NCI-H1048 (cell line): ENCODE measurements at places on chromosomes 6 and 20.

- DNase-seq = no peak
Observed at GRCh38 chr6:84763003-84763885, 1.2 kb downstream of the TBX18 start.

GRCh38 chr6:134183844-134184243 lies 131.4 kb upstream of the SLC2A12 start:
- no peak for DNase-seq

DNA sequence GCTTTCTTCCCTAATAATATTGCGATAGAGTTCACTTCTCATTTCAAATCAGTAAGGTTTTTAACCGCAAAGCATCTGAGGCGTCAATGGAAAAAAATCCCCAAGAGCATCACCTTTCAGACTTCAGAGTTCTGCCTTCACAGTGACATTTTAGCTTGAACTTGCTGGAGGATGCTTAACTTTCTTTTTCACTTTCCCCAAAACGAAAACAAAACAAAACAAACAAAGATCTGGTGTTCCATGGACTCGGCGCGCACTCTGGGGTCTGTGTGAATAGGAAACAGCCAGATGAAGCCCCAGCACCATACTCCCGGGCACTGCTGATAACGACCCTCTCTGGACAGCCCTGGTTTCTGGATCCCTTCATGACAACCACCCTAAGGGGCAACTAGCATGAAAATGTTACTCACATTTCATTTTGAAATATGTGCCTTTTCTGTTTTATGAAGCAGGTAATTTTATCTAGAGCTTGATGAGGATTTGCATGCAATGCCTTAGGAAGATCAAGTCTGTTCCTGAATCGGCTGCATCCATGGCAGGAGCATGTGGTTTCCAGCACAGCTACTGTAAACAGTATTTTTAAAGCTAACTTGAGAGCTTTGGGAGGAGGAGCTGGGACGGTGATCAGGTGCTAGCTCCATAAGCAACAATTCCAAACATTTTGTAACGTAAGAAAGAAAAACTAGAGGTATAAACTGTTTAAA lies 44.5 kb downstream of the RAMACL start:
- DNase-seq = no peak

GRCh38 chr20:38377039-38377685 lies 30.9 kb downstream of the LBP start:
- DNase-seq = no peak

DNA sequence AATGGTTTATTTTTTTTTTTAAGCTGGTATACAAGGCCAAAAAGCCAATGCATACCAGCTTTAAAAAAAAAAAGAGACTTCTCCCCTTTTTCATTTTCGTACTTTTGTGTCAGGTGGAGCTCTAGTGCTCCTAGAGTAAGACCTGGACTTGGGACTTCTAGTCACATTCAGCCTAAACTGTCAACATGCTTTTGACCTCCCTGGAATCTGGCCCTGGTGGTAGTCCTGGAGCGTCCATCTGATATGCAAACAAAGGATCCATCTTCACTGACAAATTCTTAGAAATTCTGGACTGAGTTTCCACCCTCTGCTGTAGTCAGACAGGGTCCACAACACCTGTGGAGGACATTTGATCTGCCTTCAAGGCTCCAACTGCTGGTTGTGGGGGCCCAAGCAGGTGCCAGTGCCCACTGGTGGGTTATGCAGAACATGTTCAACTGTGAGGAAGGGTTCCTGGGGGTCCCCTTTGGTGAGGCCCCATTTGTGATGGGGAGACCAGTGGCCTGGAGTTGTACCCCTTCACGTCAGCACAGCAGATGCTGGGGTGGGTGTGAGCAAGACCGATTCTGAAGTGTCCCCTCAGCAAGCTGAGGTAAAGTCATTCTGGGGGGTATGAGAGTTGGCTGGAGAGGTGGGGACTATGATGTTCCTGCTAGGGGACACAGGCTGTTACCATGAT lies 12.6 kb upstream of the PCMTD2 start:
- DNase-seq = no peak

GRCh38 chr6:28474441-28475219 lies 31.3 kb upstream of the ZSCAN23 start:
- no peak for DNase-seq

- DNase-seq = no peak
Observed at GRCh38 chr20:52035498-52035897, 156.1 kb downstream of the ZFP64 start.

GRCh38 chr6:139152892-139153271 lies 18.0 kb downstream of the HECA start:
- DNase-seq = no peak

DNA sequence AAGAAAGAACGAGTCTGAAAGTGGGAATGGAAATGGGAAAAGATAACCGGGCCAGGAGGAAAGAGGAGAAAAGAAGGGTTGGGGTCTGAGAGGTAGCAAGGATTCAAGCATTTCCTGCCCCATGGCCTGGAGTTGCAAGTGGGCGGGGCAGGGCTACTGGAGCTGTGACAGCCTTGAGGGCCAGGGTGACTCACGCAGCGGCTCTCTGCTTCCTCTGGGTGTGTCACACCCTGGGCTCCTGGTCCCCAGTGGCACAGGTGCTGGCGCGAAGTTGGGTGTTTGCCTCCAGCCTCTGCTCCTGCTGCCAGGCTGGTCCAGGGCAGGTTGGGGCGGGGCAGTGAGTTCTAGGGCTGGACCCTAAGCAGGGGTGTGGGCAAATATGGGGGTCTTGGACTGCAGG lies 3.3 kb upstream of the ULBP3 start:
- DNase-seq = no peak

GRCh38 chr6:34985236-34985635 lies 96.2 kb downstream of the ANKS1A start:
- DNase-seq = no peak

DNA sequence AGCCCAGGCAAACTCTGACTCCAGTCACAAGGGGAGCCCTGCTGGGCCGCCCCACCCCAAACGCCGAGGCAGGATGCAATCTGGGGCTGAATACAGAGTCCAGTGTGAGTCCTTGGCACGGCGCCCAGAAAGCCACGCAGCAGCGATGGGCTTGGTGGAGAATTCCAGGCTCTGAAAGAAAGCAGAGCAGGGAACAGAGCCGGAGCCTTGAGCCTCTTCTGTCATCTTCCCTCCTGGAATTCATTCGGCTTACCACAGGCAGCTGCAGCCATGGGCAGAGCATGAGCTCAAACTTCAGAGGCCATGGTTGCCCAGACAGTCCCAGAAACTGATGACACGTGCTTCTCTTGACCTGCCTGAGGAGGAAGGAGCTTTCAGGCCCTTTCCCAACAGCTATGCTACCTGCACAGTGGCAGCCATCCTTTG lies 441.1 kb upstream of the JARID2 start:
- DNase-seq = no peak

- DNase-seq = no peak
Observed at GRCh38 chr6:47344022-47344421, 34.3 kb upstream of the TNFRSF21 start.

DNA sequence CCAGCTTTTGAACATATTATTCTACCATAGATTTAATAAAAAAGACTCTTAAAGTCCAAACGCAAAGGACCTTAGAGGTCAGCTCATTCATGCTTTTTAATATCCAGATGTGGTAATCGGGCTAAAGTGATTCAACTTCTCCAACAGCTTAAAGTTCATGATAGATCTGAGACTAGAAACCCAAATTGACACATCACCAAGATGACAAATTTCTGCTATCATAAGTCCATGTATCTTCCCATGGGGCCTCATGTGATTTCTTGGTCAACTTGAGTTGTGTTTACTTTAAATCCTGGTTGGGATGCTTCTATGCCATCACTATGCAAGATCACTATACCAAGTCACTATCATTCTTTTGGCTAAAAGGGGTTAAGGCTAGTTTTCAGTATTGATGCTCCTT lies 56.0 kb downstream of the SLC24A3 start:
- DNase-seq = no peak

GRCh38 chr20:58088625-58089024 lies 139.8 kb downstream of the ANKRD60 start:
- no peak for DNase-seq

GRCh38 chr6:62519574-62519973 lies 233.5 kb upstream of the KHDRBS2 start:
- no peak for DNase-seq

DNA sequence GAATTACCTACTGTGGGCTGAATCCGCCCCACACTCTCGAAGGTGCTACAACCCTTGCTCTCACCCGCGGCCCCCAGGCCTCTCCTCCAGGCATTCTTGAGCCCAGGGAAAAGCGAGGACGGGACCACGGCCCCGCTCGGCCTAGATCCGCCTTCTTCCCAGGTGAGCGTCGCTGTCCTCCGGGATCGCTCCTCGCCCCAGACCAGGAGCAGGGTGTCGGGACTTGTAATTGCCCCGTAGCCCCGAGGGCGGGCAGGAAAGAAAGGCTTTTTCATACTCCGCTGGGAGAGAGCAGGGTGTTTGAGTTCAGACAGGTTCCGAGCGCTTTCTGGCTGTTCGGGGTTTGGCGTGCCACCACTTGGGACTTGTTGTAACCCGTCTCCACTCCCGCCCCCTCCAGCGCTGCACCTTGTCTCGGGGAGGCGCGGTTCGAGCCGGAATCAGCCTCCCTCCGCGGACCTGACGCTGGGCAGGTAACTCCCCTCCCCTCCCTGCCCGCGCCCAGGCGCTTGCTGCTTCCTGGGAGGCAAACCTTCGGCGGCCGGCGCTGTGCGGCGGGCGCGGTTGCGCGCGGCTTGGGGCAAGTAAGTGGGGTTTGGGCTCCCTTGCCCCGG lies at the start of gene FAM83B:
TSS of gene FAM83B (plus strand) at position 529 of the 614 bp plus-strand sequence. CDS start 23,476 bp downstream, outside the sequence.
- no peak for DNase-seq

DNA sequence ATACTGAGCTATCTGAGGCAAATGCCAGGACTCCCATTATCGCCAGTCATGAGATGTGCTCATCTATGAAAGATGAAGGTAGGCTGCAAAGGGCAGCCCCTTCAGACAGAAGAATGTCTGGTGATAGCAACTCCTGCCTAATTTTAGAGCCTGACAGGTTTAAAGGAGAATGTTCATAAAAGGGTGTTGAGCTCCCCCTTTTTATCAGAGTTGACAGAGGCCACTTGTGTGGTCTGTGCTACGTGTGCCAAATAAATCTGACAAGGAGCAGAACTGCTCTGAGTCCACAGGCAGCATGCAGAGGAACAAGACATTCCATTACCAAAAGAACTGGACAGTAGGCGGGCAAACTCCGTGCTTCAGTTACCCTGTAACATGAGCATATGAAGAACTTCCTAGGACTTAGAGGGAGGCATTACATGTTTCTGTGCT lies 101.8 kb downstream of the PREP start:
- DNase-seq = no peak

GRCh38 chr20:36770680-36771079 lies 2.9 kb downstream of the DSN1 start:
- no peak for DNase-seq

DNA sequence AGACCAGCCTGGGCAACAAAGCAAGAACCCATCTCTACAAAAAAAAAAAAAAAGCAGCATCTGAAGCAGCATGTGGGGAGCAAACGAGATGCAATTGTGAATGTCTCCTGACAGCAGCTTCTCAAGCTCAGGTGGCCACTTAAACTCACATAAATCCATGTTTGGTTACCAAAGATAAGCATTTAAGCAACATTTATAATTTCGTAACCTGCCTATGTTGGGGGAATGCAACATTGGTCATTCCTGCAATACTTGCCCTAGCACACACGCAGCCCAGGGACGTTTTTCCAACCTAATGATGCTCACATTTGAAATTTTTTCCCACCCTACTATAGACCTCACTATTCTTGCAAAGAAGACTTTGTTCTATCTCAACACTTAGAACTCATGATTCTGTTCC lies 113.3 kb downstream of the ZFP64 start:
- no peak for DNase-seq

DNA sequence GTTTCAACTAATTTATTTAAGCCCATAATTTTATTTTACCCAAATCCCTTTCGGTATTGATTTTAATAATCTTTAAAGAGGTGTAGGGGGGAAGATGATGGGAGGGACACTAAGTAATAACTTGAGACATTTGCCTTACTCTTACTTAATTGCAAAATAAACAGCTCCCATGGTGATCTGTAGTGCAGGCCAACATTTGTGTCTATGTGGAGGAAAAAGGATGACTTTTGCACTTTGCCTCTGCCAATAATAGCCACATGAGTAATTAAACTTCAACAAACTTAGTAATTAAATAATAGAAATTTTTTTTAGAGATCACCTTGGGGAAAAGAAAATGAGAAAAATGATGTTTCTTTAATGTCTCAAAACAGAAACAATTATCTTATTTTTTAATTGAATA lies 29.9 kb upstream of the CD2AP start:
- no peak for DNase-seq

DNA sequence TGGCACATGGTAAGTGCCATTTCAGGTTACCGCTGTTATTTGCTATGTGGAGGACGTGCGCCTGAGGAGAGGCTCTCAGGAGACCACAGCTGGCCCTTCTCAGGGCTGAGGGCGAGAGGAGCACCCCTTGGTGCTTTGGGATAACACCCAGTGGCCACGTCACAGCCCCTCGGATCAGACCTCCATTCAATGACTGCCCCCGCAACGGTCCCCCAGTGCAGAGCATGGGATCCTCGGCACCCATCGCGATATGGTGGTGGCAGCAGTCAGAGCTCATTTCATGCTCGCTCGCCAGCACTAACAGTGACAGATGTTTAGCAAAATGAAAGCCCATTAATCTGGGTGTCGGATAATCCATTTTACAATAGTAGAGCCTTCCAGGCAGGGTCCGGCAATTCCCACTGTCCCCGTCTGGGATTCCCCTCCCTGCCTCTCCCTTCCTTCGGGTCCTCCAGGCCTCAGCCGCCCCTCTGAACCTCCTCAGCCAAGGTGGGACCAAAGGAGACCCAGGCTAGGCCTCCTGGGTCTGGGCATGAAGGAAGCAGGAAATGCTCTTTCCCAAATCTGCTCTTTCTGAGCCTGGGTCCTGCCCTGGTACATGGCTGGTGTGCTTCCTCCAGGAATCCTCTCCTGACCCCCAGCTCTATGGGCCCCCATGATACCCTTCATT lies 117.1 kb downstream of the GRM4 start:
- DNase-seq = no peak

GRCh38 chr20:41483553-41483930 lies 116.9 kb upstream of the EMILIN3 start:
- no peak for DNase-seq

DNA sequence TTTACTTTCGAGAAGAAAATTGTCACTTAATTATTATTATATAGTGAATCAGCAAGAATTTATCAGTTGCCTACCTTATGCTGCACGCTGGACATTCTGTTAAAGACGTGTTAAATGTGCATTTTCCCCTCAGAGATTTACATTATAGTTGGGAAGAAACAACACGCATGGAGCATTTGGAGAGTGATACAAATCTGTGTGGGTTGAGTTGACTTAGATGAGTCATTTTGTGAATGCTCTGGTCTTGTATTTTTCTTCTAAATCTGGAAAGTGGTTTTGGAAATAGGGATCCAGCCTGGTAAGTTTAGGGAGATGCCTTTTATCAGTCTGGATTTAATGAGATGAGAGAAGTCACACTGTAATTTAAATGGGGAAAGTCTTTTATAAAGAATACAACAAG lies 24.0 kb upstream of the SMIM26 start:
- DNase-seq = no peak

DNA sequence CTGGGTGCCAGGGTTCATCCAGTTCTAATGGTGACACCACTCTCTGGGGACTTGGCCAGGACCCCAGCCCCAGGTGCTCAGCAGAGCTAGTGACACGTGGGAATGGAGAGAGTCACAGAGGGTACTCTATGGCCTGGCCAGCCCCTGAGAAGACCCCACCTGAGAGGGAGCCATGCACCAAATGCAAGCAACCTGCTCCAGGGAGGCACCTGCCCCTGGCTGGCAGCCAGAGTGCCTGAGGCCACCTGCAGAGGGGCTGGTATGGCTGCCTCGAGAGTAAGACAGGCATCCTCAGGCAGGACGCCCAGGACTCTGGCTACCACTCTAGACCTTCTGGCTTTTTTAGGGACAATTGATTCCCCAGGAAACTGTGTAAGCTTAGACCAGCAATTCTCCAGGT lies 38.6 kb upstream of the CST7 start:
- no peak for DNase-seq
